ENCODE measurements at places on chromosomes 3 and 15.

- no peaks in the 10 kb centered on the region for H3K27me3 ChIP-seq
- no peaks in the 10 kb centered on the region for H3K36me3 ChIP-seq
- no peak for DNase-seq
- H3K27ac ChIP-seq: peak overlapping the region; percentile 68
- H3K4me1 ChIP-seq: peaks cover 13% of the 10 kb centered on the region
- no peak overlapping the region for H3K4me3 ChIP-seq
Measured at GRCh38 chr3:142574665-142575064, 3.9 kb downstream of the ATR start.

DNA sequence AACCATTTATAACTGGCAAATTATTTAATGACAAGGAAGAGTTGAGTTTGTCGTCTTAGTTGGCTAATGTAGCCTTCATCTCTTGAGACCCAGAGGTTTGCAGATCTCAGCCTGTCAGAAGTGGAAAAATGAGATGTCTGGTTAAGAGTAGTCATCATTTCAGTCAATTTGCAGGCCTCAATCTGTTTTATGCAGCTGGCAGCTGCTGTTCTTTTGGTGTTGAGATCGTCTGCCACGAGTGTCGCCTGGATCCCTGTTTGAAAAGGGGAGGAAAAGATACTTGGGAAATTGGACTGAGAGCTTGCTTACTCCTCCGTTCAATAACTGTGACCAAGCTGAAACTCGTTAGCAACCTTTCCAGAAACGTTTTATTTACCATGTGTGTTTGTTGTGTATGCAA is 2.3 kb downstream of the PHLDB2 start:
- H3K4me3 ChIP-seq: peak overlapping the region; percentile 87
- peaks cover 4% of the 10 kb centered on the region for H3K36me3 ChIP-seq
- peaks cover 52% of the 10 kb centered on the region for H3K4me1 ChIP-seq
- DNase-seq: no peak
- H3K27ac ChIP-seq: no peak overlapping the region
- H3K27me3 ChIP-seq: no peaks in the 10 kb centered on the region

GRCh38 chr15:48096355-48096786 is 24.4 kb upstream of the SLC24A5 start:
- peaks cover 2% of the 10 kb centered on the region for H3K27me3 ChIP-seq
- DNase-seq: no peak
- H3K27ac ChIP-seq: no peak overlapping the region
- H3K36me3 ChIP-seq: no peaks in the 10 kb centered on the region
- H3K4me1 ChIP-seq: no peaks in the 10 kb centered on the region
- no peak overlapping the region for H3K4me3 ChIP-seq

DNA sequence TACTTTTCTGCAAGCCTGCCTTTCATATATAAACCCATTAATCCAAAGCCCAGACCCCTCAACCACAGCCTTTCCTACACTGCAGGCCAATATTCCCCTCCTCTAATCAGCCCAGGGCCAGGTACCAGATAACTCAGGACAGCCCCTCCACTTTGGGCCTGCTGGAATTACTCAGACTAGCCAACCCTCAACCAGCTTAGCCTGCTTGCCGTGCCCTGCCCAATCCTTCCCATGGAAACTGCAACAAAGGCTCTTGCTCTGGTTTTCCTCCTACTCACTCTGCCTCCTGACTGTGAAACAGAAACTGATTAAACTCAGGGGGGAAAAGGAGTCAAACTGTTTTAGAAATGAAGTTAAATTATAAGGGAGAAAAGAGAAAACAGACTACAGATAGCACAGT is 248.1 kb downstream of the KLF13 start:
- H3K4me3 ChIP-seq: no peak overlapping the region
- H3K4me1 ChIP-seq: peaks cover 10% of the 10 kb centered on the region
- DNase-seq: no peak
- H3K36me3 ChIP-seq: peaks cover under 1% of the 10 kb centered on the region
- no peaks in the 10 kb centered on the region for H3K27me3 ChIP-seq
